AML-193 (cell line): ENCODE measurements at places on chromosomes 2 and 18.

DNA sequence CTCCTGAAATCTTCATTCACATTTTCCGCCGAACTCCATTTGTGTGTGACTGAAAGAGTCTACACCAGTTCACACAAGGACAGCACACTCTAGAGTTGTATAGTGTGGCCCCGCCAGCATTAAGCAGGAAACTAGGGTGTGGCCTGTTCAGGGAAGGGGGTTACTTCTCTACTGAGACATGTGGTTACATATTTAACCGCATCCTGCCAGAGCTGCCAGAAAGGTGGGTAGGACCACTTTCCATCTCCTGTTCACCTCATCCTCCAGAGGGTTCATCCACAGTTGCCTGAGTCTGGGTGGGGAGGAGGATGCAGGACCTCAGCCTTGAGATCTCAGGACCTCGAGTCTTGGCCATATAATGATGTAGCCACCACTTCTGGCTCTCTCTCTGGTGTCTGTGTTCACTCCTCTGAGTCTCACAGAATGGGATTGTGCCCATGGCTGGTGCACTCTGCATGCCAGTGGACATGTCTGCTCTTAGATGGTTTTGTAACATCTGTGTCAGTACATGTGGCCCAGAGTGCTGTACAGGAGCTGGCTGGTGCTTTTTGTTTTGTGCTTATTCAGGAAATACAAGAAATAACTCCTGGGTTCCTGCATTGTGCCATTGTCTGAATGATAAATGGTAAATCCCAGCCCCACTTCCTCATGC lies 7.7 kb upstream of the SP140L start:
- no peak for DNase-seq

DNA sequence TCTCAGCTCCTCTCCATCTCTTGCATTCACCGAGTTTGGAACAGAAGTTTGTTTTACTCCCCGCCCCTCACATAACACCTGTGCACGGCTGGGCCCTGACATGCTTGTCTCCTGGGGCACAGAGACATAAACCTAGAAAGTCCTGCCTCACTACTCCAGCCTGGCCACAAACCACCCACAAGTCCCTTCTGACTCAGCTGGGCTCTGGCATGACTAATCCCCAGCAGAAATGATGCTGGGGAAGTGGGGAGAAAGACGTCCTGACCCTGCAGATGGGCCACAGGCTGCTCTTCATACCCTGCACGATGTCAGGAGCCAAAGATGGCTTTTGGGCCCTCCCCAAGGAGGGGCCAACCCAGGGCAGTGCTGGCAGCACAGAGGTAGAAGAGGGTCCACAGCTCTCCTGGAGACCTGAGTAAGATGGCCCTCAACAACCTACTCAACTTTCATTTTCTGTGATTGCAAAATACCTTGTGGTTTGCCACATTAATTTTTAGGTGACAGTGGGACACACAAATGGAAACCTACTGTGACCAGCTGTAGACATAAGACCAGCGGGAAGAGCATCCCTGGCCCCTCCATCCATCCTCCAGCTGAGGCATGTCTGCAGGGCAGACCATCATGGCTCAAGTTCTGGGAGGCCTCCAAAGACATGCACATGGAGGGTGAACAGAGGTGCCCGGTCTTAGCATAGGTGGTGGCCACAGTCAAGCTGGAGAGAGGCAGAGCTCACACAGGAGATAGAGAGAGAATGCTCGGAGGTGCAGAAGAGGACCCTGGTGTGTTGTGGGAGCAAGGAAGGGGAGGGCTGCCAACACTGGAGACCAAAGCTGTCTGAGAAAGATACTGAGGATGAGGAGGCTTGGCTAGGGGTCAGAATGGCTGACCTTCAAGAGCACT lies 40.0 kb downstream of the DNMT3A start:
- DNase-seq, result peak; percentile 80

- no peak for DNase-seq
Observed at GRCh38 chr2:237662671-237663093, 35.3 kb downstream of the LRRFIP1 start.

DNA sequence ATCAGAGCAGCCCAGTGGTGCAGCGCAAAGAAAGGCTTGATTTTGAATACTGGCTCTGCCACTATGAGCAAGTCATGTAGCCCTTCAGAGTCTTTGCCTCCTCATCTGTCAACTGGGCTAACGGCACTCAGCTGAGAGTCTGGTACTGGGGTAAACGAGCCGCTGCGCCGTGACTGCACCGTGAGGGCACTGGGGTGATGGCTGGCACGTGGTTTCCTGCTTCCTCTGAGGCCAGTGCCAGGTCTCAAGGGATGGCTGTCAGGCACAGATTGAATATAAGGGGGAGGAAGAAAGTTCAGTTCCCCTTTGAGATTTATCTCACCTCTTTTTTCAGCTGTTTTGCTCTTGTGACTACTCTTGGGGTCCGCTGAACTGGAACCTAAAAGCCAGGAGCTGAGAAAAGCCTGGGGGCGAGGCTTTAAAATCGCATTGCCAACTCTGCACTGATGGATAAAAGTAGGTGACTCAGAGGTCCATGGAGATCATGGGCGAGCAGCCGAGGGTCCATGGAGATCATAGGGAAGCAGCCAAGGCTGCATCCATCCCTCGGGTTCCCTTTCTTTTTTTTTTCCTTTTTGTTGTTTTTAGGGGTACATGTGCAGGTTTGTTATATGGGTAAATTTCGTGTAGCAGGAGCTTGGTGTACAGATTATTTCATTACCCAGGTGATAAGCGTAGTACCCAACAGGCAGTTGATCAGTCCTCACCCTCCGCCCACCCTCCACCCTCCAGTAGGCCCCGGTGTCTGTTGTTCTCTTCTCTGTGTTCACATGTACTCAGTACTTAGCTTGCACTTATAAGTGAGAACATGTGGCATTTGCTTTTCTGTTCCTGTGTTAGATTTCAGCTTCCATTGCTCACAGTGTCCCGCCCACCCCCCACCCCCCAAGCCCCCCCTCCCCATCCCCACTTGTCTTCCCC lies 114.3 kb downstream of the SPP2 start:
- DNase-seq, result no peak

DNA sequence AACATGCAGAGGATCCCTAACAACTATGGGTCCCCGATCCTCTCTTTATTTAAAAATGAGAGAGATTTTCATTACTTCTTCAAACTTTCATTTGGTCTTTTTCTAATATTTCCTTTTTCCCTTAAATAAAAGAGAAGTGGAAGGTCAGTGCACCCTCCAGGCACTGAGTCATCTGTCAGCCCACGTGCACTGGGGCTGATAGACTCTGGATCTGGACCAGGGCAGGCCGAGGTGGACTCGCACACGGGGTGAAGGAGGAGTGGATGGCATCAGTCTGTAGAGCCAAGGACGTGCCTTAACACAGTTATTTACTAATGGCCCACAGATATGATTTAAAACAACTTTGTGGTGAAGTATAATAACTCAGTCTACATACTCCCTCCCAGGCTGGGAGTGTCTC lies 214.4 kb upstream of the TMEM200C start:
- DNase-seq, result no peak
